ENCODE measurements at places on chromosomes 2 and 18.

GRCh38 chr2:1824202-1824905, 80.0 kb upstream of the PXDN start:
- no peak for DNase-seq

GRCh38 chr2:41222593-41222992, 770.7 kb upstream of the SLC8A1 start:
- DNase-seq, result no peak

DNA sequence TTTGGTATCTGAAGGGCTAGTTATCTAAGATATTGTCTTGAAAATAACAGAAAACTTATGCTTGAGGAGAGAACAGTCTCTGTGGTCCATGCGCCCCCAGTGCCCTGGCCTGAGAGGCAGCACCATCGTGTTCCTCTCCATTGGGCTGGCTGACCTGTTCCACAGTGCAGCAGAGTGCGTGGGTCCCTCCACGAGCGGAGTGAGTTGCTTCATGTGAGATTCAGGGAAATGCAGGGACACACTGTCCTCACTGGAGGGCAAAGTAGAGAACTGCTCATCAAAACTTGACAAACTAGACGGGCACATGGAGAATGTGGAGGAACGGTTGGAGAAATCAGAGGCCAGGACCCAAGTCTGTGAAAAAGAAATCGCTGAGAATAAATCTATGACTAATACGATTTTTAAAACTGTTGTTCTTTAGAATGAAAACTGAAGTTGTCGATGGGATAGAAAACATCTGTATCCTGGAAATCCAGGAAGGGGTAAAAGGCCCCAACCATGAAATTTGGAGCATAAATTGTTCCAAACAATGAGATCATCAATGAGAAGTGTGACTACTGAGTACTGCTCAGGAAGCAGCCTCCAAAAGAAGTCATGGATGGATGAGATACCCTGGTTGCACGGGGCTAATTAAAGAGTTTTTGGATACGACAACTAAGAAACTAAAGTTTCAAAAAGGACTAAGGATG, 58.1 kb downstream of the REV1 start:
- no peak for DNase-seq

DNA sequence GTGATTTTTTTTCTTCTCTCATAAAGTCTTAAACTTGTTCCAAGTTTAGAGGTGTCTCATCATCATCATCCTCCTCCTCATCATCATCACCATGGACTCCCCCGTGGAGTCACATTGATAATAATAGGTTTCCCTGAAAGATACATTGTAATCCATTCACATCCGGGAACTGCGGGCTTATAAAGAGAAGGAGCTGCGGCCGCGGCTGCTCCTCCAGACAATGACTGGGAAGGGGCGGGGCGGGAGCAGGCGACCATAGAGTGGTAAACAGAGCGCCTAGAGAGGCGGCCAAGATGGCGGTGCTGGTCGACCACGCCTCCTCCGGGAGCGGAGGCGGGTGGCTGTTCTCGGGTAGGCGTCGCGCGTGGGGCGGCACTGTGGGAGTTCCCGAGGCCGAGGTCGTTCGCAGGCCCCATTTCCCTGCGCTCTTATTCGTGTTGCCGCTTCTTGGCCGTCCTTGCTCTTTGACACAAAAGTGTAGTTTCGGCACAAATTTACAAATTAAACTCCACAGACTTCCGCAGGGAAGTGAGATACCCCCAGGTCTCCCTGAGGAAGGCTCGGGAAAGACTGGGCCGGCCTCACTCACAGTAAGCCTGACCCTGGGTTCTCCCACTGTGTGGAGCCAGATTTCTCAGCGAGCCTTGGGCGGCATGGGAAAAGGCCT, 1.8 kb upstream of the TCF4 start:
- DNase-seq, result no peak

DNA sequence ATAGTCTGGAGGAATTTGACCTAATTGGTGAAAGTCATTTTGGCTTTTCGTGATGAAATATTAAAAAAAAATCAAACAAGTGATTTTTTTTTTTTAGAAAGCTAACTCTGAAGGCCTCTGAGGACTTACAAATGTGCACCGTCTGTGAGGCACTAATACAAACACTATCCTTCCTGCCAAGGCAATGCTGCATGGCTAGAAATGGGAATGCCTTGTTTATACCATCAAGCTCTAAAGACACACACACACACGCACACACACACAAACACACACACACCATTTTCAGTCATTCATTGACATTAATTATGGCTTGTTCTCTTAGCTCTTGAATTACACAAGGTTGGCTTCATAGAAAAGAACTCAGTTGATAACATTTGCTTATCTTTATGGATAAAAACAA, 1242.0 kb upstream of the ACVR2A start:
- no peak for DNase-seq

DNA sequence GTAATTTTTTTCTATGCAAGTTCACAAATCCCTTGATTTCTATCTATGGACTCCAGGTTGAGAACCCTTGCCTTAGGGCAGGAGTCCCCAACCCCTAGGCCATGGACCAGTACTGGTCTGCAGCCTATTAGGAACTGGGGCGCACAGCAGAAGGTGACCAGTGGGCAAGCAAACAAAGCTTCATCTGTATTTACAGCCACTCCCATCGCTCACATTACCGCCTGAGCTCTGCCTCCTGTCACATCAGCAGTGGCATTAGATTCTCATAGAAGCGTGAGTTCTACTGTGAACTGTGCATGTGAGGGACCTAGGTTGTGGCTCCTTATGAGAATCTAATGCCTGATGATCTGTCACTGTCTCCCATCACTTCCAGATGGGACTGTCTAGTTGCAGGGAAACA, 70.2 kb upstream of the SMAD2 start:
- no peak for DNase-seq

DNA sequence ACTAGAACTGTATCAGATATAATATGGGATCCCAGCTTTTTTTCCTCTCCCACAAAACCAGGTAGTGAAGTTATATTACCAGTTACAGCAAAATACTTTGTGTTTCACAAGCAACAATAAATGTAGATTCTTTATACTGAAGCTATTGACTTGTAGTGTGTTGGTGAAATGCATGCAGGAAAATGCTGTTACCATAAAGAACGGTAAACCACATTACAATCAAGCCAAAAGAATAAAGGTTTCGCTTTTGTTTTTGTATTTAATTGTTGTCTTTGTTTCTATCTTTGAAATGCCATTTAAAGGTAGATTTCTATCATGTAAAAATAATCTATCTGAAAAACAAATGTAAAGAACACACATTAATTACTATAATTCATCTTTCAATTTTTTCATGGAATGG, 77.7 kb upstream of the CSRNP3 start:
- no peak for DNase-seq

DNA sequence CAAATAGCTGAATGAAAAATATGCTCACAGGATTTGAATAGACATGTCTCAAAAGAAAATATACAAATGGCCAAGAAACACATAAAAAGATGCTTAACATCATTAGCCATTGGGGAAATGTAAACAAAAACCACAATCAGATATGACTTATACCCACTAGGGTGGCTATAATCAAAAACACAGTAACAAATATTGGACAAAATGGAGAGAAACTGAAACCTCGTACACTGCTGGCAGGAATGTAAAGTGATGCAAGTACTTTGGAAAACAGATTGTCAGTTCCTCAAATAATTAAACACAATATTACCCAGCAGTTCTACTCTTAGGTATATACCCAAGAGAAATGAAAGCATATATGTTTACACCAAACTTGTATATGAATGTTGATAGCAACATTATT, 213.0 kb downstream of the PHLPP1 start:
- no peak for DNase-seq

- no peak for DNase-seq
Measured at GRCh38 chr2:34848691-34849090, 1249.6 kb upstream of the FAM98A start.

- DNase-seq, result no peak
Measured at GRCh38 chr2:152582081-152582480, 135.2 kb downstream of the PRPF40A start.

DNA sequence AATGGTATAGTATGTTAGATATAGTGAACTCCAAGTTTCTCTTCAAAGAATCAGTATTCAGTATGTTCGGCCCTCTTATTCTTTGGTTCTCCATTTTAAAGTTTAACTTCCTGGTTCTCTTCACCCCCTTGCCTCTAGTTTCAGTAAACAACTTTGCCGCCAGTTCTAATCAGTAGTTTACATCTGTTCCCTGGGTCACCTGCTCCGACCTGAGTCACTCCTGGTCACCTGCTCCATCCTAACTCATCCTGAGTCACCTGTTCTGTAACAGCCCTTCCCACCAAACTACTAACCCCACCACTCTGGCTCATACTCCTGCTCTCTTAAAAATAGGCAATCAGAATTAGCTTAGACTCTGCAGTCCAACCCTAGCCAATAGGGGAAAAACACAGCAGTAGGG, 23.7 kb upstream of the TEX51 start:
- DNase-seq, result no peak

DNA sequence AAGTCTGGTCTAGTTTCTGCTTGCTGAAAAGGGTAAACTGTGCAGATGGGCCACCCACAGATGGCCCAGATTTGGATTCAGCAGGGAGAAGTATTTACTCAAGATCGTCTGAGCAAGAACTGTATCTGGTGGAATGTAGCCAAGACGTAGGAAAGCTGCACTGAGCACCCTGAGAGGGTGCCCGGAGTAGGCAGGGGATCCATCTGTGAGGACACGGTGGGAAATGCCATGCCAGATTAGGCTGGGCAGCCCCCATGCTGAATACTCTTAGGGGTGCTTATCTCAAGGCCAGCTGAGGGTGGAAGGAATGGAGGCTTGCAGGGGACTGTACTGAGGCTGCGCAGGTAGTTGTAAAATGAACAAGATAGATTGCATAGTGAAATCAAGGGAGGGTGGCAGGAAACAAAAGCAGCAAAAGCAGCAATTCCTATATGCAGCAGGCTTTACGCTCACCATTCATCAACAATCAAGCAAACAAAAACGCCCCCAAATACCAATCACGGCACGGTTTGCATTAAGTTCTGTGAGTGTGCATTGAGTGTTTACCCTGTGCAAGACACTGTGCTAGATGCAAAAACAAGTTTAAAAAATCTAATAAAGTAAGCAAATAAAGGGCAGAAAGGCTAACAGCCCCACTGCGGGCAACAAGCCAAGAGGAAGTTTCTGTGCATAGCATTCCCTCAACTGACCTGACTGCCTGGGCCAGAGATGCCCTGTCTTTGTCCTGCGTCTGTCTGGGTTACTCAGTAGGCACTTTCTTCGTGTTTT, 32.2 kb upstream of the LPIN2 start:
- DNase-seq, result no peak

DNA sequence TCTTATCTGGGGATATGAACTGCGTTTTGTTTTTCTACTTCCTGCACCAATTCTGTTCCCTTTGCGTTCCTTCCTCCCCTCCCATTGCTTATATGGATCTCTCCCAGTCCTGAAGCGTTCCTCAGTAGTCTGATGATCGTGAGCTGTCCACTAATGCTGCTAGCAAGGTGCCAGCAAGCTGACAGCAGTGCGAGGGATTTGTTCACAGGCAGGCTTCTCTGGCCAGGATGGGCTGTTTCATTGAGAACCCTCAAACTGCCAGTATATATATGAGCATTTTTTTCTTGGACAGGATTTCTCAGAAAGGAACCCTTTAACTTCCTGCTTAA, 40.1 kb downstream of the GTF3C3 start:
- no peak for DNase-seq

DNA sequence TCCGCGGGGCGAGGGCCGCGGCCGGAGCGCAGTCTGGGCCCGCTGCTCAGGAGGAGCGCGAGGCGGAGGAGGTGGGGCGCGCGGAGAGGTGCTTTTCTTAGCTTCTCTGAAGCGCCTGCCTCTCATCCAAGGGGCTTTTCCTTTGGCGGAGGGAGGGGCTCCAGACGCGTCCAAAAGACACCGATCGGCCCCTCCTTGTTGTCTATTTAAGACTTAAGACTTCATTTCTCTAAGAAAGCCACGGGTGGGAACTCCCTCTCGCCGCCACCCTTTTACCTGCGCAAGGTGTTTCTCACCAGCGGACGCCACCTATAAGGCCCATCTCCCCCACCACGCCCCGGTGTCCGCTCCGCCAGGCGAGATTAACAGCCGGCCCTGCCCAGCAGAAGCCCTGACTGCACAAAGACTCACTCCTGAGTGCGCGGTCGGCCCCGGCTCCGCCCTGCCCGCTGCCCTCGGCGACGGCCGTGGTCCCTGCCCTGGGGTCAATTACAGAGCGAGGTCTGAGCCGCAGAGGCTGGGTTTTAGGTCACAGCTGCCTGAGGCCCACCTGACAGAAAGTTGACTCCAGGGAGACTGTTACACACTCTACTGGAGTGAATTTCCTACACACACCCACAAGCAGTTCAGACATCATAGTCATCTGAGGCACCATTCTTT, at the start of gene DSC2:
Gene DSC2, minus strand, starts transcription at position 397 of the 660 bp plus-strand sequence. CDS start 450 bp downstream, outside the sequence.
- DNase-seq, result no peak

DNA sequence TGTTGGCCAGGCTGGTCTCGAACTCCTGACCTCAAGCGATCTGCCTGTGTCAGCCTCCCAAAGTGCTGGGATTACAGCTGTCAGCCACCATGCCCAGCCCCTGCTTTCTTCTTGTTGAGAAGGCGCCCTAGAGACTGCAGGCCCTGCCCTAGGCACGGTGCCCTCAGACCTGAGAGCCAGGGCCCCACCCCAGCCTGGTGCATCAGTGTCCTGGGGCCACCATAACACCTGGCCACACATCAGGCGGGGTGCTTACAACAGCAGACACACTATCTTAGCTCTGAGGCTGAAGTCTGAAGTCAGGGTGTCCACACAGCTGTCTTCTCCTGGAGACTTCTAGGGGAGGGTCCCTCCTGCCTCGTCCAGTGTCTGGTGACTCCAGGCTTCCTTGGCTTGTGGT, 120.6 kb downstream of the NDUFA10 start:
- no peak for DNase-seq

- DNase-seq, result no peak
Measured at GRCh38 chr2:38281095-38281742, 95.9 kb downstream of the ATL2 start.

DNA sequence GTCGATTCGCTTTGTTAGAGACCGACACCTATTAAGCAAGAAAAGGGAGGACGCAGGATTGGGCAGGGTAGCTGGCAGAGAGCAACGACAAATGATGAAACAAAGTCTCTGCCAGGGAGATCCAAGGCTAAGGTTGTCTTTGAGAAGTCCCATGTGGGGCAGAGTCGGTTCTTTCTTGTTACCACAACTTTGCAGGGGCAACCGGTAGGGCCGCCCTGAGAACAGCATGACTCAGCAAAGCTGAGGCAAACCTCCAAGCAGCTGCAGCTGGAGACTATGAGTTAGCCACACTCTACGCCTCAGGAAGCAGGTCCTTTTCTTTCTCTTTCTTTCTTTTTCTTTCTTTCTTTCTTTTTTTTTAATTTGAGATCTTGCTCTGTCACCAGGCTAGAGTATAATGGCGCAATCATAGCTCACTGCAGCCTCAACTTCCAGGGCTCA, 452.3 kb upstream of the ID2 start:
- no peak for DNase-seq

DNA sequence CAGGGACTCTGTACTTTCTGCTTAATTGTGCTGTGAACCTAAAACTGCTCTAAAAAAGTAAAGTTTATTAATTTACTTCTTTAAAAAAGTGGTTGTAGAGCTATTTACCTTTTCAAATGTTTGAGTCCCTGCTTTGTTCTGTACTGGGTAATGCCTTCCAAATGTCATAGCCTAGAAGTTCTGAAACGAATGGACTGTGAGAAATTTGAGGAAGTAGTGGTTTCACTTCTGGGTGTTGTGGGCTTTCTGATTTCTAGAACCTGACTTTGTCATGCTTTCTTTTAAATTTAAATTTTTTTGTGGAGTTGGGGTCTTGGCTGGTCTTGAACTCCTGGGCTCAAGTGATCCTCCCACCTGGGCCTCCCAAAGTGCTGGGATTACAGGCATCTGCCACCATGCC, 44.6 kb downstream of the SMAD4 start:
- no peak for DNase-seq
